ENCODE measurements at places on chromosomes 11 and 22.
A peak's percentile ranks its signal among the peaks of the same experiment; 100 is the strongest.

- DNase-seq, result no peak
These were observed 15.4 kb downstream of the XRCC6 start for GRCh38 chr22:41636467-41636866.

- DNase-seq, result no peak
These were observed 403.6 kb downstream of the NXPE2 start for GRCh38 chr11:115081972-115082371.

- no peak for DNase-seq
These were observed 62.1 kb upstream of the ARFGAP3 start for GRCh38 chr22:42919199-42919598.

DNA sequence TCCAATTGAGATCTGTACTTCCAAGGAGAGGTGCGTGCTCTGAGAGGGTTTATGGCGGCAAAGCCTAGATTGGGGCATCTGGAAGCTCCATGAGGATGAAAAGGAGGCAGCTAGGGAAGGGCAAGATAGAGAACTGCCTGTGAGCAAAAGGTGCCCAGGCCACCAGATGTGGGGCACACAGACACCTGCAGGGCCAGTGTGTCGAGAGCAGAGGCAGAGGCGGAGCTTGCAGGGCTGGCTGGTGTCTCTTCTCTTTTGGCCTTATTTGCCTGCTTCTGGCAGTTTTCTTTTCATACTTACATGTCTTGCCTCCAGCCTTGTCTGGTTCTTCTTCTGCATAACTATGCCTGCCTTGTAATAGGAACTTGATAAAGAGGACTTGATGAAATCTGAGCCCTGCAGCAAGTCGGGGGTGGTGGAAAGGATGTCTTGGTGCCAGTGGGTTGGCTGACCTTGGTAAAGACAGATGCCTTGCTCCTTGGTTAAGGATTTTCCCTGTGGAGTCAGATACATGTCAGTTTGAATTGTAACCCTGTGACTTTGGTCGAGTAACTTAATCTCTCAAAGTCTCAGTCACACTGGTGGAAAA, 680.3 kb downstream of the NTM start:
- no peak for DNase-seq

DNA sequence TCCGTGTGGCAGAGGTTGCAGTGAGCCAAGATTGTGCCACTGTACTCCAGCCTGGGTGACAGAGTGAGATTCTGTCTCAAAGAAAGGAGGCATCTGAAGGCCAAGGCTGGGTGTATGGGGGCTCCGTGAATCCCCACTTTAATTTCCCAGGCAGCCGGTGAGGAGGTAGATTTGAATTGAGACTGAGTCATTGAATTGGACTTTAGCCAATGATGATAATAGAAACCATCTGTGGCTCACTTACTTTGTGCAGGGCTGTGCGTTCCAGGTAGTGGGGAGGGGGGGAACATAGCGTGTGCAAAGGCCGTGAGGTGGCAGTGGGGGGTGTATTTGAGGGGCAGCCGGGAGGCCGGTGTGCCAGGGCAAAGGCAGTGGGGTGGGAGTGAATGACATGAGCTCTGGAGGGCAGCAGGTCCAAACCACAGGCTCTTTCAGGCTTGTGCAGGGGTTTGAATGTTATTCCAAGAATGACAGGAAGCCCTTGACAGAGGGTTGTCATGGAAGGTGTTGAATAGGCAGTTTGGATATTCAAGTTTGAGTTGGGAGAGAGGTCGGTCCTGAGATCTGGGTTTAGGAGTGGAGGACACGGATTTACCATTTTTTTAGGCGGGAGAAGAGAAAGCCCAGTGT, 6.1 kb downstream of the ARHGAP8 start:
- no peak for DNase-seq

GRCh38 chr22:38289583-38290082, 16.8 kb upstream of the TMEM184B start:
- no peak for DNase-seq

DNA sequence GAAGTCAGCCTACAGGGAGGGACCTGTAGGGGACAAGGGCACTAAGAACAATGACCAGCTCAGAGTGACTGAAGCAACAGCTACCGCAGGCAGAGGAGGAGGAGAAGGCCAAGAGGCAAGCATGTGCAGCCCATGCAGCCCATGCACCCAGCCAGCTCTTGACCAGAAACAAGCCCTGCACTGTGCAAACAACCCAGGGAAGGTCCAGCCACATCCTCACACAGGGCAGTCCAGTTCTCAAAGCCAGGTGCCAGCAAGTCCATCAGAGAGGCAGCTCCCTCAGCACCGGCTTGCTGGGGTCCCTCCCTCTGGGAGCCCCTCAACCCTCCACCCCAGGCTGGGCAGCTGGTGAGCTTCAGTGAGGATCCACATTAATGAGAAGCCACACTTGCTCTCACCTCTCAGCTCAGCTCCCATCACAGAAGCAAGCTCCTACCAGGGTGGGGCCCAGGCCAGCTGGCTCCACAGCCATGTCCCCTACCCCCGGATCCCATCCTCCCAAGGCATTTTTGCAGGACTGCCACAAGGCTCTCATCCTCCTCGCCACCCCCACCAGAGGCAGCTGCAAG, 7.1 kb downstream of the DGCR2 start:
- no peak for DNase-seq

DNA sequence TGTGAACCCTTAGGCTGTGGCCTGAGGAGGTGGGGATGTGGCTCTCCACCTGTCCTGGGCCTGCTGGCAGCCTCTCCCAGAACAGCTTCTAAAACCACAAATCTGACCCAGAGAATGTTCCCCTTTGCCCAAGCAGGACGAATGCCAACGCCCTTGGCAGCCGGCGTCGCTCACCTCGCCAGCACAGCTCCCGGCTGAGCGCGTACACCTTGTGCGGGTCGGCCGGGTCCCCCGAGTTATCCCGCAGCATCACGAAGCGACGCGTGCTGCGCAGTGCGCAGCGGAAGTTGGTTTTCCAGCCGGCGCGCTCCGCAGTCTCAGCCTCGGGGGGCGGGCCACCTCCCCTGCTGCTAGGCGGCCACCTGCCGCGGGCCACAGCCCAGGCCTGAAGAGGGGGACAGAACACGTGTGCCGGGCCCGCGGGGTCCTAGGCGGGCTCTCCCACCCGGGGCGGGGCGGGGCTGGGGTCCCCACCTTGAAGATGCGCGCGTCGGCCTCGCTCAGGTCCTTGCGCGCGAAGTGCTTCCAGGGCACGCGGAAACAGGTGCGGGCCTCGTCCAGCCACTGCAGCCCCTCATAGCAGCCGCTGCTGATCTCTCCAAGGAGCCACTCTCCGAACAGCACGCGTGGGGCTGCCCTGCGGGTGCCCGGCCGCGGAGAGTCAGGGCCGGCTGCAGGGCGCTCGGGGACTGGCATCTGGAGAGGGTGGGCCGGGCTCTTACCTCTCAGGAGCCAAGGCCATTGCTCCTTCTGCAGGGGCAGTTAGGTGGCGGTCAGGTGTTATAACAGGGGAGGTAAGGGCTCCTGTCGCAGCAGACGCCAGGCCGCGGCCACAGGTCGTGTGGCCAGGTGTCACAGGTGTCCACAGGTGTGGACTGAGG, 887 bp downstream of the IRF7 start:
- DNase-seq, result no peak

DNA sequence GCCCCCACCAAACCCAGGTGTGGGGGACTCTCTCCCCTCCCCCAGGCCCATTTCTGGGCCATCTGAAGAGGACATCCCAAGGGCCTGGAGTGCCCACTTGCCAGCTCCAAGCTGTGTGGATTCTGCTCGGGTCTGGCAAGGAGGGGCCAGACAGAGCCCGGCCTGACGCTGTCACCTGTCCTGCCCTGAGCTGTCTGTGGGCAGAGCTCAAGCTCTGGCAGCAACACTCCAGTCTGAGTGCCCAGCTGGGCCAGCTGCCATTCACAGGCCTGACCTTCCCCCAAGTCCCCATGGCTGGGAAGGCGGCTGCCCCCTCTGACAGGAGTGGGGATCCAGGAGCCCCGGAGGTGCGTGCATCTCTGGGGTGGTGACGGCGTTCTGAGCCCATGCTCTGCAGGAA, 6.2 kb upstream of the PIM3 start:
- DNase-seq, result no peak

DNA sequence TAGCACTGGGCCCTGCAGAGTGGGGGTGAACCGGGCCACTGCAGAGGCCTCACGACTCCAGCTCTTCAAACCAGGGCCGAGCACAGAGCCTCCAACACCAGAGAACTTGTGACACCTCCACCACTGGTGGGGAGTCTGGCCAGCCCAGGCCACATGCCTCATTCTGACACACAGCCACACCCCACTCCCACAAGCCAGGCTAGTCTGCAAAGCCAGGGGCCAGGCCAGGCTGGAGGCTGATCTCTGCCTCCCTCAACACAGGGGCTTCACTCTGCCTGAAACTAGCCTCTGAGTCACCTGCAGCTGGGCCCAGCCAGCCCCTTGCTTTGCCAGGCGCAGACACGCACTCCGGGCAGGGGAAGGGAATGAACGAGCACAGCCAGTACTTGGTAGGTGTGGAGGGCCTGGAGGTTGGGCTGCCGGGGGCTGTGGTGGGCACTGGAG, 102.9 kb downstream of the MED15 start:
- no peak for DNase-seq

GRCh38 chr11:106152824-106153223, 75.4 kb downstream of the AASDHPPT start:
- DNase-seq, result no peak

DNA sequence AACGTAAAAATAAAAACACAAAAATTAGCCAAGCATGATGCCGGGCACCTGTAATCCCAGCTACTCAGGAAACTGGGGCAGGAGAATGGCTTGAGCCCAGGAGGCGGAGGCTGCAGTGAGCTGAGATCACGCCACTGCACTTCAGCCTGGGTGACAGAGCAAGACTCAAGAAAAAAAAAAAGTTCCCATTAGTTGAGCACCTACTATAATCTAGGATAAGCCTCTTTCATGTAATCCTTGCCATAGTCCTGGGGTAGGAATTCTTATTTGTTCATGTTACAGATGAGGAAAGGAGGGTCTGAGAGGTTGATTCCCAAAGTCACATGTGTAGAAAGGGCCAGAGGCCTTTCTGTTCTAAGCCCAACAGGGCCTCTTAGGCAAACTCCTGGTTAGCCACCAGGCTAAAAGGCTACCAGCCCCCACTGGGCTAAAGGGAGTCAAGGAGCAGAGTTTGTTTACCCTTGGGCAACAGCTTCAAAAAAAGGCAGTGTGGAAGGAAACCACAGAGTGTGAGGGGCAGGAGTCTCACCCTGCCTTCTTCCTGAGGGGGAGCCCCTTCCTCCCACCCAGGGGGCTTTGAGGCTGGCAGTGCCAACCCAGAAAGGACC, 21.6 kb upstream of the CSNK1E start:
- no peak for DNase-seq

DNA sequence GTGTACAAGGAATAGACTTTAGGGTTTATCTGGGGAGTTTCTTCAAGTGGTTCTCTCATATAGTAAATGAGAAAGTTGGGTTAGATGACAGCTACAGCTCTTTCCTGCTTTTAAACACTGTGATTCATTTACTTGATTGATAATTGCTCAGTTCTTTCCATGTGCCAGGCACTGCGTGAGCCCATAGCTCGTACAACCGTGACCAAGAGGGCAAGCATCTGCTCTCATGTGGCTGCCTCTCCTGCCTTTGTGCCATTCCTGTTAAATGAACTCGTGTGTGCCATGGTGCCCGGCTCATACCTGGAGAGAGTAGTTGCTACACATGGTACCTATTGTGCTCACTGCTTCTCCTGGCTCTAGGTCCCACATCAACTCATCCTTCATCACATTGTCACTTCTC, 206.3 kb downstream of the SNX19 start:
- DNase-seq, result no peak

DNA sequence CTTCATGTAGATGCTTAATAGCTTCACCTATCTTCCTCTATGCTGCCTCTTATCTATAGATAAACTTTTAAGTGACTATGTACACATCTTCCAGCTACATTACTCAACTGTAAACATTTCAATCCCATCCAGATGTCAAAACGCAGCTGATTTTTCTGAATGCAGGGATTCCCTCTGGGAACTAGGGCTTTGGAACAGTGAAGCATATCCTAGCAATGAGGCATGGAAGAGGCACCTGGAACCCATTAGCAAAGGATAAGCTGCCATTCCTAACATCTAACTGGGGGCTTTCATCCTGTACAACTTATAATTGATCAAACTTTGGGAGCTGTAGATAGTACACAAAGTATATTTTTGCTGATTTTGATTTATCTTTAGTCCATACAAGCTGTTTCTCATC, 40.8 kb upstream of the OPCML start:
- DNase-seq, result no peak

DNA sequence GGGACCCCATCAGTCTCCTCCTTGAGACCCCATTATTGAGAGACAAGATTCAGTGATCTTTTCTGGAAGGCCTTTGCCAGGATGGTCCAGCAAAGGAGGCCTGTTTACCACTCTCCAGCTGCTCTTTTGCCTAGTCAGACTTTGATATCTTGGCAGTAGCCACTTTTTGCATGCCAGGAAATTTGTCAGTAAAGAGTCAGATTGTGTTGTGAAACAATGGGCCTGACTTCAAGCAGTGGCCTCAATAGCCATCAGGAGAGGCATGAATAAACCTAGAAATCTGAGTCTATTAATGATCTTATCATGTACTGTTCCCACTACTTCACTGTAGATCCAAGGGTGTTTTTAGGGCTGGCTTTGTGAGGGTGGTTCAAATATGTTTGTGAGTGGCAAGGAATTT, 479.4 kb downstream of the JRKL start:
- DNase-seq, result no peak

GRCh38 chr11:87423161-87423560, 385.4 kb downstream of the TMEM135 start:
- no peak for DNase-seq

GRCh38 chr22:16970446-16970845, 37.6 kb downstream of the GAB4 start:
- no peak for DNase-seq

GRCh38 chr22:26367402-26368245, 61.4 kb upstream of the ASPHD2 start:
- peak; percentile 37 for DNase-seq

GRCh38 chr11:61793083-61793828, 545 bp downstream of the FEN1 start:
- DNase-seq, result no peak

GRCh38 chr11:134734894-134735293, 322.9 kb upstream of the B3GAT1 start:
- DNase-seq, result no peak

- no peak for DNase-seq
These were observed 70.8 kb upstream of the MYOD1 start for GRCh38 chr11:17648528-17648927.

- no peak for DNase-seq
These were observed 246.6 kb downstream of the FAM76B start for GRCh38 chr11:95542868-95543551.

- no peak for DNase-seq
These were observed 67.3 kb downstream of the PPFIBP2 start for GRCh38 chr11:7581021-7581590.

GRCh38 chr11:76747915-76748860, 35.0 kb upstream of the TSKU start:
- no peak for DNase-seq

- no peak for DNase-seq
These were observed 62.9 kb downstream of the NECTIN1 start for GRCh38 chr11:119666061-119666460.

GRCh38 chr22:48600681-48601080, 1227.0 kb downstream of the BRD1 start:
- DNase-seq, result no peak

GRCh38 chr22:45218976-45219375, 21.7 kb downstream of the KIAA0930 start:
- no peak for DNase-seq

- DNase-seq, result no peak
These were observed 101.2 kb downstream of the ABTB2 start for GRCh38 chr11:34256626-34257025.

Data from stimulated activated CD8-positive, alpha-beta memory T cell treated with anti-CD3 and anti-CD28 coated beads, Interleukin-12 subunit alpha, Interleukin-12 subunit beta, amount 100 ng/mL, for 1 hour (primary cell).